M059J (cell line): ENCODE measurements at places on chromosomes 3 and 15.
A peak's percentile ranks its signal among the peaks of the same experiment; 100 is the strongest.

GRCh38 chr3:53169832-53170324 lies 8.9 kb downstream of the PRKCD start:
- DNase-seq, result no peak

DNA sequence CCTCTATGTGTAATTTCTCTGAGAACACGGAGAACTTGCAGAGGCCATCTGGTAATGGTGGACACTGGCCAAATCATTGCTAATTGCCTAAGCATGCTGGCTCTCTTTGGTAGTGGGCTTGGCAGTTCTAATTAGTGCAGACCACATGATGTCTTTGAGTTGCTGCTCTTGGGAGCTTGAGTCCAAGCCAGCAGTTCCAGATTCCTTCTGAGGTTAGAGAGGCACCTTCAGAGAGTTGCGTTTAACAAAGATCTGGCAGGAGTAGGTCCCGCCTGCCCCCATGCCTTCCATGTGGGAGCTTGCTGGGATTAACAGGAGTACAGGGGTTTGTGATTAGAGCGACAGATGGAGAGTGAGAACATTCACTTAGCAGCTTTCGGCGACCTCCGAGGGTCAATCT lies 449.0 kb upstream of the LMCD1 start:
- no peak for DNase-seq

DNA sequence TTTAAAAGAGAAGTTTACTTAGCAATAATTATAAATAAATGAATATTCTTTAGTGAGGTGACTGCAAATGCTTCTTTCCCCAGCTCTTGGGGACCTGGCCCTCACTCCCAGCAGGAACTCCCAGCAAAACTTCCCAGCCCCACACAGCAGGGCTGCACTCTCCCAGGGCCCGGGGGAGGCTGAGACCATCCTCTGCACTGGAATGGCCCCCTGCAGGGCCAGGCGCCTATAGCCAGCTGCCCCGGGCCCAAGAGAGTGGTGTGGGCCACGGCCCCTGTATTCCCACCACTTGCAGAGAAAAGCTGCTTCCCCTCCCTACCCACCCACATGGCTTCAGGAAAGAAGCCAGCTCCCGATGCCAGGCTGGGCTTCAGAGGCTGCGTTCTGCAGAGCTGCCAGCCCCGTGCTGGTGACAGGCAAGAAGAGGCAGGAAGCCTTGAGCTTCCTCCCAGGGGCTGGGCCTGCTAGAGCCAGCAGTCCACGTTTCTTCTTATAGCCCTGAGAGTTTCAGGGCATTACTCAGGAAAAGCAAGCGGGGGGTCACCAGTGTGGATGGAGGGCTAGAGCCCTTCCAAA lies 20.0 kb downstream of the IDH2 start:
- no peak for DNase-seq

DNA sequence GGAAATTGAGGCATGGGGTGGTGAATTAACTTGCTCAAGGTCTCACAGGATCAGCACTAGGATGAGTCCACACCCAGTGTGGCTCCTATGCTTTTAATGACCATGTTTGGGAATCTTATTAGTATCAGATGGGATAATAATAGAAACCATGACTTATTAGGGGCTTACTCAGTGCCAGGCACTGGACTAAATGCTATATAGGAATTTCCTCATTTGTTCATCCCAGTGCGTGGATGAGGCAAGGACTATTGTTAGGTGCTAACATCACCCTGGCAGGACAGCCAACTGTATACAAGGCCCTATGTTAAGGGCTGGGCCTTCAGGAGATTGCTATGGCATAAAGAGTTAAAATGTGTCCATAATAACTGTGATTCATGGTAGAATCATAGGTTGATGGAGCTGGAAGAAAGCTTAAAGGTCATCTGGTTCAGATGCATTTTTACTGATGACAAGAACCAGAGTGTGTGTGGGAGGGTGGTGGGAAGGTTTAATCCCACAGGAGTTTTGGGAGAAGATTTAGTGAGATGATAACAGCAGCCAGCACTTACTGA lies 4.7 kb upstream of the FEM1B start:
- peak; percentile 63 for DNase-seq

- DNase-seq, result no peak
Measured at GRCh38 chr3:66036586-66037148, 2.1 kb downstream of the MAGI1 start.
